Amygdala (tissue), 56 donors: ENCODE measurements at places on chromosomes 1 and 21.

DNA sequence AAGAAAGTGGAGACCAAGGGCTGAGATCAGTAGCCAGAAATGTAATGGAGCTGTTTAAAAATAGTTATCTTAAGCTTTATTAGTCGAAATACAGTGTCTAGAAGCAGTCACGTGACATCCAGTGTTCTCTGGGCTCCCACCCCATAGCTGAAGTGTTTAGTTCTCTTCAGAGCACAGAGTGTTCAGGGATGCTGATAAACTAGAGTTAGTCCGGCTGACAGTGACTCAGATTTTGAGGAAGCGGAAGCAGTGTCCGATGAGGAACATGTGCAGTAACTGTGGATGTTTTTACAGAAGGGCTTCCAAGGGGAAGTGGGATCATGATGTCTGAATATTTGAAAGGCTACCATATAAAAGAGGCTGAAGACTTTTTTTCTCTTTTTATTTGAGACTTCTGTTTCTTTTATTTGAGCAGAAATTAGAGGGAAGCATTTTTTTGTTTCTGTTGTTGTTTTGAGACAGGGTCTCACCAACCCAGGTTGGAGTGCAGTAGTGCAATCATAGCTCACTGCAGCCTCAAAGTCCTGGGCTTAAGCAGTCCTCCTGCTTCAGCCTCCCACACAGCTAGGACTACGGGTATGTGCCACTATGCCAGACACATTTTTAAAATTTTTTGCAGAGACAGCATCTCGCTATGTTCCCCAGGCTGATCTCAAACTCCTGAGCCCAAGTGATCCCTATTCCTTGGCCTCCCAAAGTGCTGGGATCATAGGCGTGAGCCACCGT lies 124.2 kb downstream of the GALNT2 start:
- peak; percentile 35 for DNase-seq

DNA sequence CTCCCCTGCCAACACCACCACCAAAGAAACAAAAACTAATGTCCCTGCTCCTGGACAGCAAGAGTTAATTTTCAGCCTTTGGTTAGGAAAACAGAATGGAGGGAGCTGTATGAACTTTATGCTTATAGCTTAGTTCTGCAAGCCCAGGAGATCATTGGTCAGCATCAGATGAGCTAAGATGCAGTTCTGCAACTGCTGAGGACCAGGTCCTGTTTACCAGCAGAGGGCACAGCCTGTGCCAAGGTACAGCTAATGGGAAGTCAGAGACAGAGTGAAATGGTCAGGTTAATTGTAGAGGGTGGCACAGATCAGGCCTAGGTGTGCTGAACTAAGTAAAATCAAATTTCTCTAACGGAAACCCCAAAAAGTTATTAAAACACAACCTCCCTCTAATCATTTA lies 161.3 kb downstream of the ROR1 start:
- DNase-seq, result no peak

DNA sequence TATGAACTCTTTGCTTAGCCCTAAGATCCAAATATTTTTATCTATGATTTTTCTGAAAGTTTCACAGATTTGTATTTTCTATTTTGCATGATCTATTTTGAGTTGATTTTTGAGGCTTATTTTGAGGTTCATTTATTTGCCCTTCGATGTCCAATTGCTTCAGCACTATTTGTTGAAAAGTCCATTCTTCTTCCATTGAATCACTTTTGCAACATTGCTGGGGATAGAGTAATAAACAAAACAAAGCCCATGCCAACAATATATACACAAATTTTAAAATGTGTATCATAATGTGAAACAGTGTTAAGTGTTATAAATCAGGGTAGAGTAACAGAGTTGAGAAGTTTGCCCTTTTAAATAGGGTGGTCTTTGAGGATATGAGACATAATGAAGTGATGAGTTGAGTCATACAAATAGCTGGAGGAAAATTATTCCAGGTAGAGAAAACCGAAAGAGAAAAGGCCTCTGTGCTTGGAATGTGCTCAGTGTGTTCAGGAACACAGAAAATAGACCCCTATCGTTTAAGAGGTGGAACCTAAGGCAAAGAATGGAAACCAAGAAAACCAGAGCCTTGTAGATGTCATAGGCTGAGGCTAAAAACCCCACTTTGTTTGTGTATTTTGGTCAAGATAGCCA lies 172.7 kb upstream of the NR5A2 start:
- no peak for DNase-seq

GRCh38 chr21:38879912-38880576 lies 74.3 kb downstream of the ETS2 start:
- no peak for DNase-seq

GRCh38 chr1:235783148-235783776 lies 83.4 kb downstream of the LYST start:
- DNase-seq, result no peak

- no peak for DNase-seq
These were observed 48.9 kb downstream of the C4BPA start for GRCh38 chr1:207152792-207153468.

- DNase-seq, result no peak
These were observed 59.6 kb upstream of the ITPKB start for GRCh38 chr1:226798427-226799411.

GRCh38 chr1:62218604-62219003 lies 24.0 kb downstream of the L1TD1 start:
- no peak for DNase-seq

DNA sequence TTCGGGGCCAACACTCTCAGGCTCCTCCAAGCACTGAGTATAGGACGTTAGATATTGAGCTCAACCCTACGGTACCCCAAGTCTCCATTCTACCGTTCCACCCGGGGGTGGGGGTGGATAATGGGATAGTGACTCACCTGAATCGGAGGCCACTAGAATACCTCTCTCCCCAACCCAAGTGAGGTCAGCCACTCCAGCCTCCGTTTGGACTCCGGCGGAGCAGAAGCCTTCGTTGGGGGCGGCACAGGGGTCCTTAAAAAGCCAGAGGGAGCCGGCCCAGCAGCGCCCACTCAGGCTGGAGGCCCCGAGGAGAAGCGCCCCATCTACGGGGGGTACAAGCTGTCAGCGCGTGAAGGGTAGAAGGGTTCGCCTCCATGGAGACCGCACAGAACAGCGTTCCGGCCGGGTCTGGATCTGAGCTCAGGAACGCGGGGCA lies 556 bp downstream of the WDR77 start:
- DNase-seq, result no peak
